D721Med (cell line): ENCODE measurements at places on chromosomes 4 and X.

DNA sequence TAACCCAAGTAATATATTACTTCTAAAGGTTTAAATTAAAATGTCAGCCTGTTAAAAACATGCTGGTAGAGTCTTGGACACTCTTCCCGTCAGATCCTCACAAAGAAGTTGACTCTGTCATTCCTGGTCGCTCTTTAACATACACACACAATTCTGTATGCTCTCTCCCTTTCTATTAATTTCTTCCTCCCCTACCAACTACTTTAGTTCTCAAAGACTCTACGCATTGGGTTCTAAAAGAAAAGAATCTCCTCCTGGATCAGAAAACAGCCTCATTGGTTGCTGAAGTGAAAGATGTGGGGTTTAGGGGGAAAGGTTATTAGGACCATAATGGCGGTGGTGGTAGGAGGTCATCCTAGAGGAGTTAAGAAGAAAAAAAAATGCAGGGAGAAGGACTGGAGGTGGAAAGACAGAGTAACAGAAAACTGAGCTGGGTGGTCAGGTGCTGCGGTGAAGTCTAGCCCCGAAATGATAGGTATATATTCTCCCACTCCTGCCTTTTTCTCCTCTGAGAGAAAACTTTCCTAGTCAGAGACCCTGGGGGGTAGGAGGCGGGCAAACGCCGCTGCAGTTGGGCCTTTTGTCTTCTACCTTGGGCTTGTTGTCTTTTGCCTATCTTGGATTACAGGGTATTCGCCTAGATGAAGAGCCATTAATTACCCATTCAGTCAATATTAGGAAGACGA is 5.2 kb upstream of the PITX2 start:
- DNase-seq, result no peak

- DNase-seq, result no peak
Observed at GRCh38 chr4:82706349-82707000, 92.1 kb downstream of the SCD5 start.

DNA sequence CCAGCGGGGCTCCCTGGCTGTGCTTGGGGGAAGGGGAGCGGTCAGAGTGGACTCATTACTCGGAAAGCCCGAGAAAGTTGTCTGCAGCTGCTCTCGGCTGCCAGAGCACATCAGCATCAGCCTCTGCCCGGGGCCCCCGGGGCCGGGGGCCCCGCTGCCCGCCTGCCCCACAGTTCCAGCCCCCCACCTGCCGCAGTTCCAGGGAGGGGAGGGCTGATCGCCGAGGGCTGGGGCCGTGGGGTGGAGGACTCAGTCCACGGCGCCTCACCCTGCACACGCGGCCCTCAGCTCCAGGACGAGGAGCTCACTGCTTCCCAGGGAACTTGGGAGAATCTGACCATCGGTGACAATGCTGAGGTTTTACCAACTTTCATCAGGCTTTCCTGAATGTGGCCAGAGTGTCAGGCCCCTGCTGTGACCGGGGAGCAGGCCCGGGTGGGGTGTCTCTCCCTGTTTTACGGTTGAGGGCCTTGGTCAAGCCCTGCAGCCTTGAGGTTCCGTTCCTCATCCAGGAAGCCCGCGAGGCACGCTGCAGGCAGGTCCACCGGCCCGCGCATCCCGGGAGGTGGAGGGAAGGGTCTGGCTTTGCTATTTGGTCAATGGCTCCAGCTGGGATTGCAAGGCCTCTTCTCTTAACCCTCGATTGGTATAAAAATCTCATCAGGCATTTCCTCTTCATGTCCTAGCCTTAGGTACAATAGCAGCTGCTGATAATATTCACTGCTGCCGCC is 57.2 kb downstream of the CPZ start:
- no peak for DNase-seq

GRCh38 chrX:111168314-111168713 is 72.3 kb downstream of the PAK3 start:
- DNase-seq, result no peak

- DNase-seq, result no peak
Observed at GRCh38 chrX:153669174-153669890, 4.3 kb downstream of the PNCK start.

- no peak for DNase-seq
Observed at GRCh38 chrX:22486296-22486695, 213.6 kb downstream of the CBLL2 start.

GRCh38 chr4:102007959-102008425 is 217.5 kb downstream of the BANK1 start:
- no peak for DNase-seq

DNA sequence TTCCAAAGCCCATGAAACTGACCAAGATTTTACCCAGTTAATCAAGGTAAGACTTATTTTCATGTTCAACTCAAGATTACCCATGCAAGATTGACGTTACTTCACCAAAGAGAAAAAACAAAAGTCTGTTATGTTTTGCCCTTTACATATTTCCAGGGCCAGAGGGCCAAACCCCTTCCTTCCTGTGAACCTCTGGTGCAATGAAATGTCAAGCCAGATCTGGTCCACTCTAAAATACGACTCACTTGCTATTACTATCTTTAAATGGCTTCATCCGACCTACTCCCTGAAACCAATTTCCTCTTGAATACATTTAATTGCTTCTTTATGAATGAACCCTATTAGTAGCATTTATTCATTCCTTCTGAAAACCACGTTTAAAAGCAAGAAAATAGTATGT is 33.0 kb downstream of the TSPAN5 start:
- DNase-seq, result no peak

GRCh38 chrX:99371976-99372595 is 1038.0 kb downstream of the PCDH19 start:
- no peak for DNase-seq

DNA sequence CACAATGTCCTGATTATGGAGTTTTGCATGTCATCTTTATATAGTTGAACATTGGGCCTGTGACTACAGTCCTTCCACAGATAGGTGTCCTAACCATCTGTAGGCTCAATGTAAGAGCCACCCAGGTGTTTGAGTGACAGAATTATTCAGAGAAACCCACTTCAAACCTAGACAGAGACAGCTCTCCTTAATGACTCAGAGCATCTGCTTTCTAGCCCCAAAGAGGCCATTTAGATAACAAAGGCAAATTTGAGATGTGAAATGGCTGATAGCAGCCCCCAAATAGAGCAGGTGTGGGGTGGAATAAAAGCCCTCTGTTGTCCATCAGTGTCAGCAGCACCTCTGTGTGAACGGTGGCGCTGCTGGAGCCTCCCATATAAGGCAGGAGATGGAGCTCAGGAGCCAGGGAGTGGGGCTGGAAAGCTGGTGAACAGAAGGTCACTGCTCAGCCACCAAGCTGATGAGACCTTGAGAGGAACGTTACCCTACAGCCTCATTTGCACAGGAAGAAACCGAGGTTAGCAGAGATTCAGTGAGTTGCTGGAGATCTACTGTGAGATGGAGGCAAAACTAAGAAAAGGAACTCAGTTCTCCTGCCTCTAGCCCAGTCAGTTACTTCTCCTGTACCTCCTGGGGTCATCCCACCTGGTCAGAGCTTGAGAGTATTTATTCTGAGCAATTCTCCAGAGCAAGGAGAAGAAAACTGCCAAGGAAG is 153.3 kb upstream of the LNX1 start:
- DNase-seq, result no peak

DNA sequence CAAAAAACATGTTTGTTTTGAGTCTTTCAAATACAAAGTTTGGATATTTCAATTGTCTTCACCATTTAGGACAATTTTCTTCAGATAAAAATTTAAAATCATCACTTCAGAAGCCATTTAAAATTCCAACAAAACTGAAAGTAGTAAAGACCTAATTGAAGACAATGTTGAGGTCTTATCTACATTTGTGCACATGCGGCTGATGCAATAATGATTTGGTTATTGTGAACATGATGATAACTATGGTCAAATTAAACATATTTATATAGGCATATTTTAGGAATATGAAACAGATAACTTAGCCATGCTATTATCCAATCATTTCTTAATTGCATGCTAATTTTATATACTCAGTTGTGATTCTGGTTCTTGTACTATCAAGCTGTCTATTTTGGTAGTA is 407.5 kb downstream of the GALNTL6 start:
- no peak for DNase-seq

- DNase-seq, result no peak
Observed at GRCh38 chr4:165813606-165814005, 59.4 kb upstream of the TLL1 start.

DNA sequence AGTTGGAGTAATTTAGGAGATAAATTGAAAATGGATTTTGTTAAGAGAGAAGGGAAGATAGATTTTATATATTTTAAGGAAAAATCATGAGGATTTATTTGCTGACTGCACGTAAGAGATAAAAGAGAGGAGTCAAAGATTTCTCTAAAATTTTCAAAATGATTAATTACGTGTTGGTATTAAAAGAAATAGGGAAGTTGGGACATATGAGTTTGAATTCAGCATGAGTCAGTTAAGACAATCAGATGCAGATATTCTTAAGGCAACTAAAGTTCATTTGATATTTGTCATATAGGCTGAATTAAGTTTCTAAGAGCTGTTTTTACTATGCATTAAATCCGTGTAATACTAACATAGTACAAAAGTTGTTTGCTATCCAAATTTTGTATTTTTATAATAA is 46.9 kb downstream of the TET2 start:
- DNase-seq, result no peak

DNA sequence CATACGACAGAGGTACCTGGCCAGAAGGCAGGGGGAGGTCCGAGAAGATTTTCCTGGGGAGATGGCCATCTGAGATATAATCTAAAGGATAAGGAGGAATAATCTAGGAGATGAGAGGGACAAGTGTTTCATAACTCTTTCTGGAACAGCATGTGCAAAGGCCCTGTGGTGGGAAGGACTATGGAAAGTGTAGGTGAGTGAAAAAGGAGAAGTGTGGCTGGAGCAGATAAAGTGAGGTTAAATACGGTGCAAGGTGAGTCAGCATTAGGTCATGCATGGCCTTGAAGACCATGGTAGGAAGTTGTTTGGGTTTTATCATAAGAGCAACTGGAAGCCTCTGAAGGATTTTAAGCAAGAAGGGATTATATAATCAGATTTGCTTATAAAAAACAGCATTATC is 34.6 kb upstream of the MTM1 start:
- no peak for DNase-seq

DNA sequence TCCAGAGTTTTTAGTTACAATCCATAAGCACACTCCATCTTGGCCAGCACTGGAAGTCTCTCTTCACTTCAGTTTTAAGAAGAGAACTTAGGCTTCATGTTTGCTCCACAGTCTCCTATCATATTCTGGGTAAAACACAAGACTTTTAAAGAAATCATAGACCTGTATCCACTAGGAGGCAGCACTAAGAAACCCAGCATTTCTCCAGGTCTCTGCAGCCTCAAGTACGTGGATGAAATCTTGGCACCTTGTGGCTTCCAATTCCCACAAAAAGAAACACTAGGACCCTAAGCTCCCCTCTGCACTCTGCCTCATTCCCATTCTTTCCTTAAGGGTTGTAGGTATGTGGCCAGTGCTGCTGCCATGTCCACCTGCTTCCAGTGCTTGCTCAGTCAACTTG is 367.3 kb upstream of the CASK start:
- no peak for DNase-seq

DNA sequence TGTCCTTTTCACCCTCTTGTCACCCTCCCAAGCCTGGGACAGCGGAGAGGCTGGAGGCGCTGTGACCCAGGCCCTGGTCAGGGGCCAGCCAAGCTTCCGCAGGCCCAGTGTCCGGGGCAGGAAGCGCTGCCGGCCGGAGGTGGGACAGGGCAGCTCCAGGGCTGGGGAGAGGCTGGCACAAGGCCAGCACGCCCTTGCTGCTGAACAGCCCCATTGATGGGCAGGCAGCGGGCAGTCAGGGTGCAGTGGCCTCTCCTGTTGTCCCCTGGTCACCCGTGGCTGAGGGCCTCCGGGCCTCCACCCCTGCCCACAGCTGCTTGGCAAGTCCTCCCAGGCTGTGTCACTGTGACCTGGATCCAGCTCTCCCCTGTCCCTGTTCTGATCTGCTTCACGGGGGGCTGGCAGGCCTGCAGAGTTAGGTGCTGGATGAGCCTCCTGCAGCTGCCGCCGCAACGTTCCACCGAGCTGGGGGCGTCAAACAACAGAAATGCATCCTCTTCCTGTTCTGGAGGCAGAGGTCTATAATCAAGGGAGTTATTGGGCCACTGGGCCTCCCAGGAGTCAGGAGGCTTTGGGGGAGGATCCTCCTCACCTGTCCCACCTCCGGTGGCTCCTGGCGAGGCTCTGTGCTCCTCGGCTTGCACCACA is 107.9 kb downstream of the PSAPL1 start:
- DNase-seq, result no peak

- DNase-seq, result no peak
Observed at GRCh38 chr4:138869165-138869564, 146.4 kb upstream of the NOCT start.

GRCh38 chr4:31343061-31343460 is 622.9 kb downstream of the PCDH7 start:
- DNase-seq, result no peak

DNA sequence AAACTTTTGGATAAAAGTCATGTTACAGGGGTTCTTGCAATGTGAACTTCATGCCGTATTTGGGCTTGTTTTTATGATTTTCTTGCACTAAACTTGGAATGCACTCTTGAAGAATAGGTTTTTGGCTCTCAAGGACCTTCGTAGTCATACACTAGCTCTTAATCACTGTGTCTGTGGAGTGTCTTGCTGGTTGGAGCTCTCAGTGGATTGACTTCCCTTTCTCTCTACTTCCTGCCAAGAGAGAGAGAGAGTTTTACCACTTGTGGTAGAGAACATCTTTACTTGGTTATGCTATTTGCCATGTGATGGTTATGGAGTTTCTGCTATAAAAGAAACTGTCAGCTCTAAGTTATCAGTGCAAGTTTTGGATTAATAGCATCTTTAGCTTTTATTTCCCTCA is 112.4 kb downstream of the BMPR1B start:
- no peak for DNase-seq

DNA sequence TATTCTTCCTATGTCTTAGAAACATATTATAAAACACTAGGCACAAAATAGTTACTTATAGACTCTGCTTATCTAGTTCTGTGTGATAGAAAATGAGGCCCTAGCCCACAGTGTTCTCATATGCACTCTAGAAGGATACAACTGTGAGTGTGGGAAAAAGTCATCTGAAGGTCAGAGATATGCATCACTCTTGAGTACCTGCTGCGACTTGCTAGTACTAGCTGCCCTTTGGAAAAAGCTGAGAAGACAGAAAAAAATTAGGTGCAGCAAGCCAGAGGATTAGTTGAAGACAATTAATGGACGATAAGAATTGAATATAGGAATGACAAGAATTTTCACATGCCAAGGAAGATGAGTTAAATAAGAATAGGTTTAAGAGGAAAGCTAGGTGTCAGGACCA is 61.3 kb downstream of the MTHFD2L start:
- DNase-seq, result no peak
